COR-L47 (cell line): ENCODE measurements at places on chromosomes 5 and 9.
A peak's percentile ranks its signal among the peaks of the same experiment; 100 is the strongest.

GRCh38 chr5:97534166-97534565, 351.1 kb upstream of the RIOK2 start:
- DNase-seq, result peak; percentile 20

DNA sequence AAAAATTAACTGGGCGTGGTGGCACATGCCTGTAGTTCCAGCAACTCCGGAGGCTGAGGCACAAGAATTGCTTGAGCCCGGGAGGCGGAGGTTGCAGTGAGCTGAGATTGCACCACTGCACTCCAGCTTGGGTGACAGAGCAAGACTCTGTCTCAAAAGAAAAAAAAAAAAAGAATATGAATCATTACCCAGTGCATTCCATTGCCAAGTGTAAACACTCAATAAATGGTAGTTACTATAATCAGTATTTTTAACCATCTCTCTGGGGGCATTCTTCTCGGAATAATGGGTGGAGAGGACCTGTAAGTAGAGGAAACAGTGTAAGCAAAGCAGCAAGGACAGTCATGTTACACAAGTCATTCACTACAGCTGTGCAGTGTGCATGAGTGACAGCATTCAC, 13.8 kb upstream of the RANBP17 start:
- no peak for DNase-seq

GRCh38 chr5:67051164-67051563, 145.4 kb downstream of the CD180 start:
- no peak for DNase-seq

DNA sequence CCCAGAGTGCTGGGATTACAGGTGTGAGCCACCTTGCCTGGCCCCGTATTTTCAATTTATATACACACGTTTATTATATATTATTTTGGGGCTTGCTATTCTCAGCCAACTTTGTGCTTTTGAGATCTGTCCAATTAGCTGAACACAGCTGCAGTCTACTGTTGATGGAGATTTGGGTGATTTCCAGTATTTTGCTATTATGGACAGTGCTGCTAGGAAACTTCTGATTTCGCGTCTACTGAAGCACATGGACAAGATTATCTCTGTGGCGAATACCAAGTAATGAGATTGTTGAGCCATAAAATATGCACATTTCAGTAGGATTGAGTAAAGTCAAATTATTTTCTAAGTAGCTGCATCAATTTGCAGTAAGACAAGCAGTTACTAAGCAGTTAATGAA, 1731.2 kb upstream of the CDH6 start:
- no peak for DNase-seq

GRCh38 chr5:176384366-176384930, 4.0 kb downstream of the NOP16 start:
- DNase-seq, result no peak

DNA sequence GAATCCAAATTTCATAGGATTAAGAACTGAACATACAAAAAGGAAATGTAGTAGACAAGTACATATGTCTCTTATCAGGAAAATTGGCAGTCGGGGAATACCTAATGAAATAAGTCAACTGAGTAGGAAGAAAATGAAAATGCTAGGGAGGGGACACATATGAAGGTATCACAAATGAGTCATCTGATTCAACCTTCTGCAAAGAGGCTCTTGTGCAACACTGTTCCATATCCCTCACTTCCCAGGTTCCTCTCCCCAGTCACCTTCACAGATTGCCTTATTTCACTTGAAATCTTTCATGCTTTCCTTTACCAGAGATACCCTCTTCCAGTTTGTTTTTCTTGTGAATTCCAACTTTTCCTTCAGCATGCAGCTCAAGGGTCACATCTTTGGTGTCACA, 139.0 kb downstream of the RFX3 start:
- no peak for DNase-seq

GRCh38 chr9:124257844-124258606, at the start of gene NEK6:
NEK6 (plus strand) TSS chr9:124257949; CDS start chr9:124301965, 44,016 bp downstream.
- peak; percentile 4 for DNase-seq

GRCh38 chr5:57346328-57346727, 136.3 kb downstream of the ACTBL2 start:
- no peak for DNase-seq

DNA sequence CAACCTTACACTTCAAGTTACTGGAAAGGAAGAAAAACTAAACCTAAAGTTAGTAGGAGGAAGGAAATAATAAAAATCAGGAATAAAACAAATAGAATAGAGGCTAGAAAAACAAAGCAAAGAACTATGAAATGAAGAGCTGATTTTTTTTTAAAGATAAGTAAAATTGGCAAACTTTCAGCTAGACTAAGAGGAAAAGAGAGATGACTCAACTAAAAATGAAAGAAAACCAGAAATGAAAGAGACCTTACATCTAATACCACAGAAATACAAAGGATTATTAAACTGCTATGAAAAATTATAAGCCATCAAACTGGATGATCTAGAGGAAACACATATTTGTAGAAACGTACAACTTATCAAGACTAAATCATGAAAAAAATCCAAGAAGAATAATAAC, 60.0 kb downstream of the PRRC1 start:
- DNase-seq, result no peak

- DNase-seq, result no peak
Observed at GRCh38 chr9:131723632-131724031, 16.2 kb downstream of the RAPGEF1 start.

DNA sequence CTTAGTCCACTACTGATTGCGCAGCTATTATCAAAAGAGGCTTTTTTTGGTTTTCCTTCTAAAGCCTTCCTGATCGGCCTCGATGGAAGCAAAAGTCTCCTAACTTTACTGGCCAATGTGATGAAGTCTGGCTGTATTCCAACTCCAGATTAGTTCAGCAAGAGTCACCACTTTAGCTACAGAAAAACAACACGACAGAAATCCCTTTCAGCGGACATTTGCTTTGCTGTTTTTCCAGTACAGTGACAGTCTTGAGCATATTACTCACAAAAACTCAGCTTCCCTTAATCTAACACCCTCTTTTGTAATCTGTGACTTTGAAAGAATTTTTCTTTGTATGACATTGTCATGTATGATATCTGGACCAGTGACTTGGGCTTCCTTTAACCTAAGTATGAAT, 95.7 kb downstream of the HOMER1 start:
- DNase-seq, result no peak

DNA sequence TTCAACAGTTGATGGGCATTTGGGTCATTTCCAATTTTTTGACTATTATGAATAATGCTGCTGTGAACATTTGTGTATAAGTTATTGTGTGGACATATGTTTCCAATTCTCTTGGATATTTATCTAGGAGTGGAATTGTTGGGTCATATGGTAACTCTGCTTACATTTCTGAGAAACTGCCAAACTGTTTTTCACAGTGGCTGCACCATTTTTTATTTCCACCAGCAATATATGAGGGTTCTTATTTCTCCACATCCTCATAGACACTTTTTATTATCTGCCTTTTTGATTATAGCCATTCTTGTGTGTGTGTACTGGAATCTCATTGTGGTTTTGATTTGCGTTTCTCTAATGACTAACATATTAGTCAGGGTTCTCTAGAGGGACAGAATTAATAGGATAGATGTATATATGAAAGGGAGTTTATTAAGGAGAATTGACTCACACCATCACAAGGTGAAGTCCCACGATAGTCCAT, 14.7 kb upstream of the MED27 start:
- DNase-seq, result no peak

- no peak for DNase-seq
Observed at GRCh38 chr5:14141764-14142163, 1.4 kb upstream of the TRIO start.

DNA sequence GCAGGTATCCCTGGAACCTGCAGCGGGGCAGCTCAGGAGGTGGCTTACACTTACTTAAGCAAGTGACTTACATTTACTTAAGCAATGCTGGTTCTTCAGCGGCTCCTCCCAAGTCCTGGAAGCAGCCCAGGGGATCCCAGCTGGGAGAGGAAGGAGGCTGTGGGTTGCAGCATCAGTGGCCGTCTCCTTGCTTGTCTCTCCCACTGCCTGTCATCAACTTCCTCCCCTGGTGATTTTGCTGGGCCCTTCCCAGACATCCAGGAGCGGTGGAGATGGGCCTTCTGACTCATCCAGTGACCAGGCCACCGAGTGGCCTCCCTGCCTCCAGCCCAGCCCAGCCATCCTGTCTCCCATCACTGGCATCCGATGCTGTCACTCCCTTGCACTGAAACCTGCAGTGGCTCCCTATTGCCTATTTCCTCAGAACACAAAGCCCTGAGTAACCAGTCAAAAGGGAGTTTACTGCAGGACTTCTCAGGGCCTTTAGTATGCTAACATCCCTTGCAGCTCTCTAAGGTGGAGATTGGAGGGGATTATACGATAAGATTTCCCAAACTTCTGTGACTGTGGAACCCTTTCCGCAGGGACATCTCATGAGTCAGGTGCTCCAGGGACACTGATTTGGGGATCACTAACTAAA, 155.9 kb upstream of the PHYKPL start:
- no peak for DNase-seq

- no peak for DNase-seq
Observed at GRCh38 chr9:134381671-134382516, 55.6 kb downstream of the RXRA start.

DNA sequence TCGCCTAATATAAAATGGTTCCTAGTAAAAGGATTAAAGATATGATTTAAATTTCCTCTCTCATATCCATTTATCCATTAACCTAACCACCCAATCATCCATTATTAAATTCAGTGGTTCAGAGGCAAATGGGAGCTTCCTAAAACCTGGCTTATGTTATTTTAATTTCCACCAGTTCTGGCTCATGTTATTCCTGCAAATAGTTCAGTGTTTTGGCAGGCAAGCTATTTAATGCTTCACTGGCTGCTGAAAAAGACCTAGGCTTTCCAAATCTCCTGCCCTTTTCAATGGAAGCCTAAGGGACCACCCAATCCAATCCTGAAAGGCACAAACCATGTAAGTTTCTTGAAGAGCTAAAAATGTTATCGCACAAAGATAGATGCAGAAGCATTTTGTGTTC, 52.3 kb downstream of the POC5 start:
- no peak for DNase-seq

GRCh38 chr5:96807075-96807654, 580 bp downstream of the ERAP1 start:
- DNase-seq, result peak; percentile 92

- DNase-seq, result no peak
Observed at GRCh38 chr5:178235588-178235974, 3.0 kb upstream of the PHYKPL start.

DNA sequence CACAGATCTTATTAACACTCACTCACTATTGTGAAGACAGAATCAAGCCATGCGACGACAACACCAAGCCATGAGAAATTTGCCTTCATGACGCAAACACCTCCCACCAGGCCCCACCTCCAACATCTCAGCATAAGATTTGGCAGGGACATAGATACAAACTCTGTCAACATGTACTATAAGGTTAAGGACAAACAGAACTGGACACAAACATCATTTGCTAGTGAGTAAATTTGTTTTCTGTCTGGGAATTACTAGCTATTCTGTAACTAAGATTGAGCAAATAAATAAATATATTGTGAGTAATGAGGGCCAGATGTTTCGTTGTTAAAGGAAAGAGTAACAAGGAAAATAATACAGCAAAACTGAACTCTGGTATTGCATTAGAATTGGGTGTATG, 15.7 kb upstream of the KCNN2 start:
- DNase-seq, result no peak

DNA sequence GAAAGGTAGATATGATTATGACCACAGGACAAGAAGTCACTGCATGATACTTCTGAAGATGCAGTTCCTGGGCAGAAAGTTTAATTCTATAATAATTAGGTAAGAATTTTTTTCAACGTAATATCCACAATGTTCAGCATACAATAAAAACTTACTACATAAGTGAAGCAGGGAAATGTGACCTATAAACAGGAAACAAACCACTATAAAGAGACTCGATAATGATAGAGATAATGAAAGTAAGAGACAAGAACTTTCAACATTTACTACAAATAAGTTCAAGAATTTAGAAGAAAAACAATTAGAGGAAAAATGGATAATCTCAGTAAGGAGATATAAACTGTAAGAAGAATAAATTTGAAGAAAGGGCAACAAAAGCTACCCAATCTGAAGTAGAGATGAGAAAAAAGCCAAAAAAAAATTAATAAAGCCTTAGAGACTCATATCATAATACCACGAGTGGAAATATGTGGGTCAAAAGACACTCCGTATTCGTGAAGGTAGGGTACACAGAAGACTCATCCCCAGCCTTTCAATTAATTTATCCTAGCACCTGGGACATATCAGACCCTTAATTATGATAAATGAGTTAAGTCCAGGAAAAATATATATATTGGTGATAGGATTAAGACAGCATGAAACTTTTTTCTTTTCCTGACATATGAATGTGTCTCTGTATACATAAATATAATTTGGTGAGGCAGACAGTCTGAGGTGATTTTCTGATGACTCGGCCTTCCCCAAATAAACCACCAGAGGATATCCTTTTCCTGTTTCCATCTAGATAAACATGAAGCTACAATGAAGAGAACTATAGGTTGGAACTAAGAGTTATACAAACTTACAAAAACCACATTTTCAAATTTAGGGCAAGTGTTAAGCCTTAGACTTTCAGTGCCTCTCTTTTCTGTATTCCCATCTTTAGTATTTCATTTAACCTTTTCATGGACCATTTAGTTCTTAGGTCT, 120.4 kb downstream of the RAPGEF6 start:
- no peak for DNase-seq

DNA sequence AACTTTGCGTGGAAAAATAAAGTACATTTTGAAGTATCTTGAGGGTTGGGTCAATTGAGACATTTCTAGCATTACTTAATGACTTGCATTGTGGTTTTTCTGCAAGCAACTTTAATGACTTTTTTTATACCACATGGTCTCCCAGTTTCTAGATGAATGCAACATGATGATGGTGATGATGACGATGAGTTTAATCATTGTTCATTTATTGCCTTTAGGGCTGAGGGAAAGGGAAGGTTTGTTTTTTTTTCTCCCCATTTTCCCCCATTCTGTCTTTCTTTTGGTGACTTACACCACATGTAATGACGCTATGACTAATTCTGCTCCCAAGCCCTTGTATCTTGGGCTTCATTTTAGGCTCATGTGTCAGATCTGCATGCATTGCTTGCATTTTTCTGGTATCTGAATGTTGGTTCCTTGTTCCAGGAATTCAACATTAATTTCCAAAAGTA, 57.7 kb upstream of the NXNL2 start:
- DNase-seq, result no peak

GRCh38 chr5:117792476-117792875, 1195.9 kb downstream of the DTWD2 start:
- no peak for DNase-seq

DNA sequence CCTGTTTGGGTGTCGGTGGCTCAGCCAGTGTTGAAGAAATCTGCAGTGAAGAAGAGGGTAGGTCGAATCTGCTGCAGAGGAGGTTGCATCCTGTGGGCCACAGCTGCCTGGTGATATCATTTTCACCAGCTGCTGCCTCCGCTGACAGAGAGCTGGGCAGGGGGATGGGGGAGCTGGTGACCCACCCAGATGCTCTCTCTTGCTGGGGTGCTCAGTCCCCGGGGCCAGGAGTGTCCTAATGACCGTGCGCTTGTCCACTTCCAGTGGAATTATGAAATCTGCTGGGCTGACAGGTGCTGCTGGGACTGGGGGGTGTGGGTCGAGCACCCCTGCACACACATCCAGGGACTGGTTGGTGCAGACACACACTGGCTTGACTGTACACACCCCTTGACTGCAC, 83.2 kb upstream of the IRX4 start:
- no peak for DNase-seq

- DNase-seq, result no peak
Observed at GRCh38 chr9:126695701-126696400, 82.1 kb downstream of the LMX1B start.

GRCh38 chr9:96245399-96245798, 56.6 kb downstream of the HSD17B3 start:
- no peak for DNase-seq

- DNase-seq, result no peak
Observed at GRCh38 chr5:128376577-128376976, 161.5 kb downstream of the FBN2 start.
